ENCODE measurements at places on chromosomes 2 and 18. TPM values are rescaled to one million over a fixed set of nuclear protein-coding genes. Genes with fewer than 3 reads are reported as not detected.
A peak's percentile ranks its signal among the peaks of the same experiment; 100 is the strongest.

- no peak for DNase-seq
Measured at GRCh38 chr2:59684116-59684770, 869.2 kb downstream of the BCL11A start.

Gene REG3G
- total RNA-seq, result 52.0 TPM

GRCh38 chr18:47146206-47146605 is 4.1 kb downstream of the HDHD2 start:
- DNase-seq, result no peak

- no peak for DNase-seq
Measured at GRCh38 chr2:1623906-1624445, 120.3 kb downstream of the PXDN start.

DNA sequence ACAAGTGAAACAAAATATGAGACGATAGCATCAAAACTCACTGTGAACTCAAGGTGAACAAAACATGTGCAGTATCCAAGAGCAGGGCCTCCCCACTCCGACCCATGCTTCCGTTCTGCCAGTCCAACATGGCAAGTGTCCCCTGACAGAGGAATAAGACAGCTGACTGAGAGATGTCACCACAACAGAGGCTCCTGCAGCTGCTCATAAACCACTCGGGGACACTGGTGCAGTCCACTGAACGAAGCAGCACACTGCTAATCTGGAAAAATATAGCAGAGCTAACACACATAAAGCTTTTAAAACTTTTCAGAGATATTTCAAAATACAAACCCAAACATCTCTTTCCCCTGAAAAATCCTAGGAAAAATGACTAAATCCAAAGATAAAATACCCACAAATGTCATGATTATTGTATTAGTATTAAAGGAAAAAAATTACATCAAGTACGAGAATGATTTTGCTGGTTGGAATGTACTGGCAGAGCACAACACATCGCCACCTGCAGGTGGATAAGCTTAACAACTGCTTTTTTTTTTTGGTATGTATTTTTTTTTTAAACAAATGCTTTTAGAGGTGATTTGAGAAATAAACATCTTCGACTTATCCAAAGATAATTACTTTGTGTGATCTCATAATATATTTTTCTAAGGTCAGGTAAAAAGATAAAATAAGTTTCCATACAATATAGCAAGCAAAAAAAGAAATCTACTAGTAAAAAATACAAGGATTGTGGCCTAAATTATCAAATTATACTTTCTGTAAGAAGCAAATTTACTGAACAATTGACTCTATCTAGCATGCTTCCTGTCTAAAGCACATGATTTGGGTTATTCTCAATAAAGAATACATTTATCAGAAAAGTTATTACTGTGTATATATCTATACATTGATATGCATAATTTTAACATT is 18.6 kb downstream of the THADA start:
- peak; percentile 27 for DNase-seq

Gene KIAA2012
- 0.74 TPM for total RNA-seq

GRCh38 chr2:39128919-39129391 is 8.1 kb upstream of the SOS1 start:
- DNase-seq, result no peak

Gene FBXO48
- 0.77 TPM for total RNA-seq

GRCh38 chr2:188598551-188598950 is 306.9 kb downstream of the GULP1 start:
- DNase-seq, result no peak

Gene CNDP1
- total RNA-seq, result not detected

GRCh38 chr2:117057016-117057415 is 757.5 kb upstream of the DDX18 start:
- no peak for DNase-seq

GRCh38 chr2:54570925-54571694 is 115.0 kb downstream of the SPTBN1 start:
- no peak for DNase-seq

- no peak for DNase-seq
Measured at GRCh38 chr2:232537079-232537478, 2.4 kb upstream of the CHRNG start.

DNA sequence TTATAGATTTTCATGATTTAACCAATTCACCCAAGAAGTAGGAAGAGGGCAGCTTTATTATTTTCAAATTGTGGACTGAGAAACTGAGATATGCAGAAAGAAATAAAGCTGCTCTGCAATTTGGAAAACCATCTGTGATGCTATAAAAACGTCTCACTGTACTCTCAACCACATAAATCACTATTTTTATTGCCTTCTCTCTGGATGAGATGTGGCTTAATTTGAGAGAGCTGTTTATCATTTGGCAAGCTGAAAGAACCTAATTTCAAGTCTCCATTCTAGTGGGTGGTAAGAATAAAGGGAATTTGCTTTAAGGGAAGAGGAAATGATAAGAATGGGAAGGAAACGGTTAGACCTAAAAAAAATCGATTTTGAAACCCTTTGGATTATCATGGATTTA is 49.9 kb upstream of the CYP1B1 start:
- no peak for DNase-seq

All from prostate gland (tissue), 2 donors.